Brain pericyte (primary cell): ENCODE measurements at places on chromosomes 13 and 19.

DNA sequence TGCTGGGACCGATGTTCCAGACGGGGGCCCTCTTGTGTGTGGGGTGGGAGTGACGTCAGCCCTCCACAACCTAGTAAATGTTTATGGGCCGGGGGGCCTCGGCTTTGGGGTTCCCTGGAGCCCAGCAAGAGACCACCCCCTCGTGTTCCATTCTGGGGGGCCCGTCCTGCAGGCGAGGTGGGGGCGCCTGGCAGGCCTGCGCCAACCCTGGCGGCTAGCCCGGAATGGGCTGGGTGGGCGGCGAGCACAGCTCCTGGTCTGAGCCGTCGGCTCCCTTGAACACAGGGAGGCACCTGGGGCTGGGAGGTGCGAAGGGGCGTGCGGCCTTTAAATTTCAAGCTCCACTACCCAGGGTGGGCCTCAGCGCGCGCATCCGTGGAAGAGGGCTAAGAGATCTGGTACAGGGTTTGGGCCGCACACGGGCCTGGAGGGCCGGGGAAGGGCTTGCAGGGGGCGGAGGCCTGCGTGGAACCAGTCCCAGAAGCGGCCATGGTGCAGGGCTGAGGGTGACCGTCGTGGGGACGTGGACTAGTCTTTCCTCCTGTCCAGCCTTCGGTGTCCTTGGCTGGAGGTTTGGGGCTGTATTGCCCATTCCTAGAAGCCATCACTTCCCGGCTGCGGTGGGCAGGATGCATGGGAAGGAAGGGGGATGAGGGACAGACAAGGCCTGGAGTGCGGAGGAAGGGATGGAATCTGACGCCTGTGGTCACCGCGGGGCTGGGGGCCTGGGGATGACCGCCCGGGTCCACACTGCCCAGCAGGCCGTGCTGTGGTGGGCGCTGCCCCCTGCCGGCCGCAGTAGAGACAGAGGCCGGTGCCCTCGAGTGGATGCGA lies 11.4 kb downstream of the NDUFA11 start:
- DNase-seq: no peak

GRCh38 chr19:17555929-17556813 lies 722 bp downstream of the COLGALT1 start:
- DNase-seq: no peak

- DNase-seq: no peak
Observed at GRCh38 chr13:51959773-51960172, 51.5 kb downstream of the ATP7B start.

DNA sequence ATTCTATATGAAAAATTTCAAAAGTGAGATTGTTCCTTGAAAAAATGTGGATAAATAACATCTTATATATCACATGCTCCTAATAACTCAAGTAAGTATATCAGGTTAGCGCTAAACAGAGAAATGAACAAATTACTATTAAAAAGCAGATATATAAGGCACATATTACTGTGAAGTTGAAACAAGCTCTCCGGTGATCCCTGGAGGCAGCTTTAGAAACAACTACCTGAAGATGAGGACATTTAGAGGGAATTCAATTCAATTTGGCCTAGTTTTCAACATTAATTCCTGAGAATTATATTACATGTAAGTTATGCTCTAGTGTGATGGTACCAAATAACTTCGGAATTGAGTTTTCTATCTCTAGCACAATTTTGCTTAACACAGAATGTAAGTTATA lies 1373.6 kb upstream of the SPRY2 start:
- no peak for DNase-seq

DNA sequence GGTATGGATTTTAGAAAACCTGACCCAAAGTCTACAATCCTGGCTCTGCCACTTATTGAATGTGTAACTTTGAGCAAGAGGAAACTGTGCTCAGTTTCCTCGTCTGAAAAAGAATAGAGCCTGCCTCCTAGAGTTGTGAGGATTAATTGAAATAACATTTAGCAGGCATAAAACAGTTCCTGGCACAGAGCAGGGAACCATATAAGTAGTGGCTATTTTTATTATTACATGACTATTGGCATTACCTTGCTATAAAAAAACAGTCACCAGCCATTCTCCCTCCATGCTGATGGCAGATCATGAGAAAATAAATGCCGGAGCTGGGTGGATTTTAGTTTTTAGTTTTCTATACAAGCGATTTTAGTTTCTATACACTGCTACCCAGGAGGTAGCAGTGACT lies 5.8 kb downstream of the DOCK9 start:
- DNase-seq: no peak

- DNase-seq: no peak
Observed at GRCh38 chr13:33212396-33212795, 73.2 kb downstream of the STARD13 start.

- no peak for DNase-seq
Observed at GRCh38 chr13:97548138-97548537, 114.2 kb downstream of the RAP2A start.

DNA sequence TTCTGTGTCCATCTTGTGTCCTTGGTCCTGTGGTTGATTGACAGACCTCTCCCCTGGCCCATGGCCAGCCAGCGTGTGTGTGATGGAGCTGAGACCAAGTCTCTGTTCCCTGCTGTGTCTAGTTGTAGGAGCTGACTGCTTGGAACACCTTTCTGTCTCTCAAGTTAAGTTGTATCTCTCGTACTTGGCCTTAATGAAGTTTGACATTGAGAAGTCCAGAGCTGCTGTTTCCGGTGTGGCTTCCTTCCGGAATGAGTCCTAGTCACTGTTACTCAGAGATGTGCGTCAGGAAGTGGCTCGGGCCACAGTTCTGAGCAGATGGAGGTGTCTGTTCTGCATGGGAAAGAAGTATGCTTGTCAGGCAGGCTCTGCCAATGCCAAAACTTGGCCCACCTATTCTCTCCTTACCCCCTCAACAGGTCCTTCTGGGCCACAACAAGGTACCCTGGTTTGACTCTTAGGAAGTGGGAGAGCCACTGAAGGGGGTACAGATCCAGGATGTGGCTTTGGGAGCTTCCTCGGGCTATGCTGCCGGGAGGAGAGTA lies 54.3 kb downstream of the GATAD2A start:
- DNase-seq: no peak

GRCh38 chr19:10317045-10317856 lies 1.4 kb upstream of the FDX2 start:
- DNase-seq: no peak

- DNase-seq: no peak
Observed at GRCh38 chr19:16764793-16765433, 45.3 kb downstream of the NWD1 start.

DNA sequence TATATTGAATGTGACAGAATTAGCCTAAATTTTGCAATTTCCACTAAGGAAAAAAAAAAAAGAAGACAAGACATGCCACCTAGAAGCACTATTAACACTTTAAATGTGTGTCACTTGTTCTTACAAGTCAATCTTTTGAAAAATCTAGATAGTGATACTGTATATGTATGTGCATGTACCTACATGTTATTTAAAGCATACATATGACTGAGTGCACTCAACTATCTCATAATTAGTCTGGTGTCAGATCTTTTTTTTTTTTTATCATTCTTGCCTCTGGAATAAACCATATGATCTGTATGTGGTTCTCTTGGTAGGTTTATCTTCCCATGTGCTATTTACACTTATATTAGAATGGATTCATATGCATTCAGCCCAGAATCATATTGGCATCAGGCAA lies 62.3 kb downstream of the FOXO1 start:
- DNase-seq: no peak

GRCh38 chr13:88717946-88718345 lies 1046.8 kb downstream of the SLITRK5 start:
- no peak for DNase-seq

DNA sequence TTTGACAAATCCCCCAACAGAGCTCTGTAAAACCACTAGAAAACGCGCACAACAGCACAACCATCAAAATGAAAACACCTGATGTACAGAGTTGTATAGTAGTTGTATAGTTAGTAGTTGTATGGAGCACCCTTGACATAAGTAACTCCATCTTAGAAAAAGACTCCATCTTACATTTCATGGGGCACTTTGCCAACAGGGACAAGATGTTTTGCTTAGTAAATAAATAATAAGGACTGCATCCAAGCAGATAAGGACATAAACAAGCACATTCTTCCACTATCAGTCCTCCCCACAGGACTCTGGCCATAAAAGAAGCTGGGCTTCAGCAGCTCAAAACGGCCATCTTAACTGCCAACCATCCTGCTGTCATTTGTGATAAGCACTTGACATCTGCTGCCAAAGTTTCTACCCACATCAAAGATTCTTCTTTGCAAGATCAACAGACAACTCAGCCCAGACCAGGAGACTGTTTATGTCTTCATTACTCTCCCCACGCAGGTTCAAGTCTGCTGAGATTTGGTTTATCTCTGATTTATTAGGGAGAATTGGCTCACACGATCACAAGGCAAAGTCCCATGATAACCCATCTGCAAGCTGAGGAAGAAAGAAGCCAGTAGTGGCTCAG lies 20.7 kb upstream of the ZNF331 start:
- DNase-seq: no peak

DNA sequence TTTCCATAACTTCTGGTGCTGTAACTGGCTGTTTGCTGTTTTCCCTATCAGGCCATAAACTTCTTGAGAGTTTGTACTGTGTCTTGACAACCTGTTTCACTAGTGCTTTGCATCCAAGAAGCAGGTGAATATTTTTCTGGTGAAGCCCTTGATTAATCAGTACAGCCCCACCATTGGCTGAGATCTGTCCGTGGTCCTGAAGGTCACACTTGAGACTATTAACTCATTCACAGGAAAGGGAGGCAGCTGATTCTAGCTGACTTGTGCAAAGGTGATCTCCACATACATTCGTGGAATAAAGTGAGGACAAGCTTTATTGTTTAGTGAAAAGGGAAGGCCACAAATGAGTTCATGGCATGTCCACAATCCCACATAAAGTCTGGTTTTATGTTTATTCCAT lies 61.4 kb upstream of the ZNF835 start:
- DNase-seq: no peak

- no peak for DNase-seq
Observed at GRCh38 chr13:98741741-98742435, 10.6 kb downstream of the SLC15A1 start.
